ENCODE measurements at places on chromosomes 5 and 9. TPM values are rescaled to one million over a fixed set of nuclear protein-coding genes. Genes with fewer than 3 reads are reported as not detected.

The ANKRD34B gene
- polyA plus RNA-seq = not detected

The IFNA17 gene
- not detected for polyA plus RNA-seq

The PCDHGA6 gene
- polyA plus RNA-seq = 1.4 TPM

DNA sequence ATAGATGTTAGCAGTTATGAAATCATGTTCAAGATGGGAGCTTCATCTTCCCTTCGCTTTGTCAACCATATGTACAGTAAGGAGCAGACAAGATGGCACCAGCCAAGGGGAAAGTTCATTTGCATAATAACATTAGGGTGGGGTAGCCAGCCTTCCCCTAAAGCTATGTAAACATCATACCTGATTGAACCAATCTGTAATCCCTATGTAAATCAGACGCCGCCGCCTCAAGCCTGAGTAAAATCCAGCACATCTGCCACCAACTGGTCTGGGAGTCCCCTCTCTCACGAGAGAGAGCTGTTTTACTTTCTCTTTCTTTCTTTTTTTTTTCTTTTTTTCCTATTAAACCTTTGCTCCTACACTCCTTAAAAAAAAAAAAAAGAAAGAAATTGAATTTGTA is 30.8 kb upstream of the REEP2 start:
- no peaks in the 10 kb centered on the region for H3K27me3 ChIP-seq
- no peaks in the 10 kb centered on the region for H3K4me1 ChIP-seq
- H3K4me3 ChIP-seq = no peak overlapping the region
- no peak overlapping the region for H3K27ac ChIP-seq
- no peak for DNase-seq

GRCh38 chr5:69030358-69031062 is 63.3 kb upstream of the SLC30A5 start:
- H3K4me1 ChIP-seq = no peaks in the 10 kb centered on the region
- DNase-seq = peak; percentile 54
- no peaks in the 10 kb centered on the region for H3K36me3 ChIP-seq
- H3K4me3 ChIP-seq = no peak overlapping the region
- peak overlapping the region; percentile 91 for H3K27ac ChIP-seq

Data from SK-N-SH (cell line).